Ureter (tissue), 1 donor: ENCODE measurements at places on chromosomes 12 and 14. TPM values are rescaled to one million over a fixed set of nuclear protein-coding genes. Genes with fewer than 3 reads are reported as not detected.

RILPL1 gene
- 20.2 TPM for total RNA-seq

AKAP5 gene
- total RNA-seq: 0.96 TPM

MUCL1 gene
- not detected for total RNA-seq

ABHD4 gene
- 33.7 TPM for total RNA-seq

LPCAT3 gene
- 95.9 TPM for total RNA-seq

CCDC198 gene
- 28.3 TPM for total RNA-seq

NRL gene
- 3.9 TPM for total RNA-seq

SPX gene
- not detected for total RNA-seq

GPR135 gene
- total RNA-seq: 6.5 TPM

RASSF8 gene
- 23.0 TPM for total RNA-seq

BRI3BP gene
- total RNA-seq: 6.8 TPM

SSPN gene
- 38.5 TPM for total RNA-seq

BMP4 gene
- total RNA-seq: 10.8 TPM

PTMS gene
- total RNA-seq: 288 TPM

GDF3 gene
- not detected for total RNA-seq

BCAT1 gene
- total RNA-seq: 19.3 TPM
